ENCODE measurements at places on chromosomes 3 and 15. TPM values are rescaled to one million over a fixed set of nuclear protein-coding genes. Genes with fewer than 3 reads are reported as not detected.

- no peaks in the 10 kb centered on the region for H3K4me1 ChIP-seq
- no peak overlapping the region for H3K4me3 ChIP-seq
- no peak overlapping the region for H3K27ac ChIP-seq
- H3K27me3 ChIP-seq, result no peaks in the 10 kb centered on the region
- H3K36me3 ChIP-seq, result no peaks in the 10 kb centered on the region
- no peak for DNase-seq
Observed at GRCh38 chr3:98331329-98331728, 22.3 kb upstream of the OR5K4 start.

DNA sequence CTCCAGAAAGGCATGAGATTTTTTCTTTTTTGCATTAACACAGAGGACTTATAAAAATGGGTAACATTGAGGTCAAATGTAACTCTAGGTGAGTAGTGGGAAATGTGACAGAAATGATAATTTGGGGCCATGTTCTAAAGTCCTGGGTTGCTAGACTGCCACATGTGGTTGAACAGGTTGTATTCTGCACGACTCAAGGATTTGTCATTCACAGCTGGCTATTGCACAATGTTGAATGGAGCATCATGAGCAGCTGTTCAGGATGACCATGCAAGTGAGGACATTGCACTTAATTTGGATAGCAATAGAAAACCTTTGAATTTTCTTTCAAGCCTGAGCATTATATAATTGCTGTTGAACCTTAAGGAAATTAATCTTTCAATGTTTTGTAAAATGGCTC, 396.6 kb downstream of the NAALADL2 start:
- H3K4me1 ChIP-seq, result no peaks in the 10 kb centered on the region
- no peak for DNase-seq
- H3K27me3 ChIP-seq, result no peaks in the 10 kb centered on the region
- H3K4me3 ChIP-seq, result no peak overlapping the region
- H3K27ac ChIP-seq, result no peak overlapping the region

GRCh38 chr3:156535162-156535627, 19.7 kb downstream of the SSR3 start:
- DNase-seq, result peak; percentile 70
- no peaks in the 10 kb centered on the region for H3K27me3 ChIP-seq

DNA sequence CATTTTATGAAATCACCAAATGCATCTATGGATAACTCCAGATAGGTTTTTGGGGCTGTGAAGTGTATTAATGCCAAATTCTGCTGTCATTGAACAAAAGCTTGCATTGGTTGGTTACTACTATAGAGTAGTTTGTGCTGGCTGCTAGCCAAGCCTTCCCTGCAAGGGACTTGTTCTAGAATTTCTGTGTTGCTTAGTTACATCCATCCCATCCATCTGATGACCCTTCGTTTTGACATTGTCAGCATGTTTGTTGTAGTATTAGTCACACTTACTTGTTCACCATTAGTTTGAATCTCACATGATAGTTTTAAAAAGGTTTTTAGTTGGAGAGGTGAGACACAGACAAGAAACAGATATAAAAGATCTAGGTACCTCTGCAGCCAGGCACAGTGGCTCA, 7.0 kb upstream of the NIPA2 start:
- no peaks in the 10 kb centered on the region for H3K36me3 ChIP-seq
- no peak for DNase-seq
- no peaks in the 10 kb centered on the region for H3K4me1 ChIP-seq

GRCh38 chr3:193998123-193998448, 137.9 kb upstream of the HES1 start:
- H3K4me3 ChIP-seq, result no peak overlapping the region
- H3K27me3 ChIP-seq, result no peaks in the 10 kb centered on the region
- H3K36me3 ChIP-seq, result no peaks in the 10 kb centered on the region
- no peak overlapping the region for H3K27ac ChIP-seq

A4GNT gene
- not detected for total RNA-seq

DNA sequence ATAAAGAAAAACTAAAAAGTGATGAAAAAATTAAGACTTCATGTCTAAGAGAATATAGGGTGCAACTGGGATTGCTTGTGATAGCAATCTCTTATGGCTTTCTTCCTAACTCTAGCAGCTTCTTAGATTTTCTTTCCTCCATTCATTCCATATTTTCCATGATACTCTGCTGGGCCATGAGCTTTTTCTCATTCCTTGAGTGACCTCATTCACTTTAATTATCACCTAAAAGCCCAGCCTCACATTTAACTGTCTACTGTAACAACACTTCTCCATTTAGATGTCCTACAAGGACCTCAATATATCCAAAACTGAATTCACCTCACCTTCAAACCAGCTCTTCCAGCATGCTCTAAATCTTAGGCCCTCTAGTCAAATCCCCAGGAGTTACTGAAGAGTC, 49.5 kb upstream of the ANKRD28 start:
- DNase-seq, result no peak
- H3K36me3 ChIP-seq, result no peaks in the 10 kb centered on the region
- no peak overlapping the region for H3K27ac ChIP-seq
- no peak overlapping the region for H3K4me3 ChIP-seq
- H3K4me1 ChIP-seq, result no peaks in the 10 kb centered on the region
- H3K27me3 ChIP-seq, result no peaks in the 10 kb centered on the region

DNA sequence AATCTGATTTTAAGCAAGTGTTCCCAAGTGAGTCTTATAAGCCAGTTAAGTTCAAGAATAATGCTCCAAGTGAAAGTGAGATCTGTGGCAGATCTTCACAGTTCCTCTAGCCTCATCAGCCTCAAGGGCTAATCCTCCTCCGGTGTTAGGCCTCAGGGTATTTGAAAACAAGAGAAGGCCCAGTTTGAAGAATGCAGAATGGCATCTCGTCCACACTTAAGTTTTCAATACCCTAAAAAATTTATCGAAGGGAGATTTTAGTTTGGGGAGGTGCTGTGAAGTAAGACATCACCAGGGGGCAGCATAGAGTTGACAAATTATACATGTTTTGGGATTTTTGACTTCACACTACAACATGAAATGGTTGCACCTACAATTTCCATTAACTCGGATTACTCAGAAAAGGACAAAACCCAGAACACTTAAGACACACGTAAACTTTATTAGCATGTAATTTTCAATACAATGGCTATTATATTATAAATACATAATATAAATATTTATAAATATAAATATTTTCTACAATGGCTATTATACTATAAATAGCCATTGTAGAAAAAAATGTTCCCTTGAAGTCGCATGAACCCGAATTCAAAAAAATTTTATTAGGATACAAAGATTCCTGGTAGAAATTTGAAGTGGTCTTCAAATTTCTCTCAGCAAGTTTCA, 2.3 kb upstream of the TMEM266 start:
- no peak overlapping the region for H3K27ac ChIP-seq
- no peaks in the 10 kb centered on the region for H3K36me3 ChIP-seq
- H3K4me1 ChIP-seq, result peaks cover 16% of the 10 kb centered on the region
- DNase-seq, result peak; percentile 43

CACNA2D3 gene
- 0.18 TPM for total RNA-seq

DNA sequence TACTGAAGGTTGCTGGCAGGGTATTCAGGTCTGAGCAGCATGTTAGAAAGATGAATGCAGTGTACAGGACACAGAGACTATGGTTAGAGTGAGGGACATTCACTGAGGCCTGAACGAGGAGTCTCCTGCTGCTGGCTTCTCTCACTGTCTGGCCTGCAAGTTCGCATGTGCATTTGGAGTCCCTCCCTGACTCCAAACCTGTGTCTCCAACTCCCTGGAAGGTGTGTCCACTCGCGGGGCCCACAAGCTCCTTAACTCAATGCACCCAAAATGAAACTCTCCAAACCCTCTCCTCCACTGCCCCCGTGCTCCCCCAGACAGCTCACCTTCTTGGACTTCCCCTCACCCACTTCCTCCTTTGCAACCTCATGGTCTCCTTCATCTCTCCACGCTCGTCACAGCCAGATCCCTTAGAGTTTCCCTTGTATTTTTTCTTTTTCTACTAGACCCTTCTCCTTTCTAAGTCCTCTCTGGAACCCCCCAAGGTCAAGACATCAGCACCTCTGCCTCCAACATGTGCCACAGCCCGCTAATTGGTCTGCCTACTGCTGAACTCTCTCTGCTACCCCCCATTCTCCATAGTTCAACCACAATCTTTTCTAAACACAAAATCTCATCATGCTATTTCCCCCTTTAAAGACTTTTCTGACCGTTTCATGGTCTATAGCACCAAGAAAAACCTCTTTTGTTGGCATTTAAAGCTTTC, 58.3 kb downstream of the HES1 start:
- H3K27me3 ChIP-seq, result no peaks in the 10 kb centered on the region
- H3K27ac ChIP-seq, result no peak overlapping the region
- DNase-seq, result no peak
- H3K4me1 ChIP-seq, result no peaks in the 10 kb centered on the region

DNA sequence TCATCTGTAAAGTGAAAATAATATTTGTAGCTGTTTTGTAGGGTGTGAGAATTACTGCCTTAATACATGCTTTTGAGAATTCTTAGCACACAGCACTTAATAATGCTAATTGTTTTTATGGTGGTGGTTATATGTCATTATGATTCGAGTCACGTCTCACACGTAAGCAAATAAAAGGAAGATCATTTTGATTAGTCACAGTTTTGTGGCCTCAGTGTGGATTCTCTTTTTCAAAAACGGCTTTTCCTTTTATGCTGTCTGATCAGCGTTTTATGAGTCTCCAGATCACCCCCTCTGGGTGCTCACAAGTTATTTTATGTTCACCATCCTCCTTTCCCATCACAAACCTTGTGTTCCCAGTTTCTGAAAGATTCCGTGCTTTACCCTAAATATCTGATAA, 255.6 kb upstream of the CNTN4 start:
- no peak overlapping the region for H3K27ac ChIP-seq
- H3K4me3 ChIP-seq, result no peak overlapping the region
- DNase-seq, result no peak
- H3K4me1 ChIP-seq, result no peaks in the 10 kb centered on the region

DNA sequence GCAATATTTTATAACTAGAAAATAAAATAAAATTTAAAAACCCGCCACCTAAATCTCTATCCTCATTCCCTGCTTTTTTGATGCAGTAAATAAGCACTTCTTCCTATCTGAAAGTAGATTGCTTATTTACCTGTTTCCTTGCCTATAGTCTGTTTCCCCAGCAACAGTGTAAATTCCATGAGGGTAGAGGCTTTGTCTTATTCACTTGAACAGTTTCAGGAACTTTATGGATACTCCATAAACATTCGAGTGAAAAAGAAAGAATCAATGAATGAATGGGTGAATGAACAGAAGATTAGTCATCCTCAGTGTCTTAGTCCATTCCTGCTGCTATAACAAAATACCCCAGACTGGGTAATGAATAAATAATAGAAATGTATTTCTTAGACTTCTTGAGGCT, 41.7 kb downstream of the SHC4 start:
- no peak overlapping the region for H3K4me3 ChIP-seq
- H3K27me3 ChIP-seq, result no peaks in the 10 kb centered on the region
- DNase-seq, result no peak

Data from PC-9 (cell line).